ENCODE measurements at places on chromosomes 1 and 21. TPM values are rescaled to one million over a fixed set of nuclear protein-coding genes. Genes with fewer than 3 reads are reported as not detected.

GRCh38 chr1:53174971-53175913 is 21.4 kb upstream of the CPT2 start:
- no peak overlapping the region for H3K4me3 ChIP-seq
- no peaks in the 10 kb centered on the region for H3K36me3 ChIP-seq
- DNase-seq = no peak
- no peak overlapping the region for H3K27ac ChIP-seq
- H3K27me3 ChIP-seq = peaks cover 9% of the 10 kb centered on the region

The CNIH3 gene
- total RNA-seq = 1.6 TPM

GRCh38 chr1:25107643-25108010 is 124.7 kb downstream of the SYF2 start:
- H3K36me3 ChIP-seq = no peaks in the 10 kb centered on the region
- H3K27me3 ChIP-seq = no peaks in the 10 kb centered on the region
- H3K27ac ChIP-seq = no peak overlapping the region
- DNase-seq = no peak

DNA sequence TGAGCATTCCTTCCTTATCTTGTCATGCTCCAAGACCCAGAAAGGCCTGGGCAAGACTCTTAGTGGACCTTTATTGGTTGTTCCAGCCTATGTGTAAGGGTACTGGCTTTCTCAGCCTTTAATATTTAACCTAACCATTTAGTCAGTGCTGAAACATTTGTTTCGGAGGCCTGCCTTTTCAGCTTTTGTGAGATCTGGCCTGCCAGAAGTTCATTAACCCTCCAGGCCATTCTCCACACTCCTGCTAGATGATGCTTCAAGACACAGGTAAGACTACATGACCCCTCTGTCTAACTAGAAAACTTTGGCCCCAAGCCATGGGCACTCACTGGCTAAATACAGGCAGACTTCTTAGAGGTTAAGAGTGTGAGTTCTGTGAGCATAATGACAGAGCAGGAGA is 138.4 kb upstream of the ZP4 start:
- no peaks in the 10 kb centered on the region for H3K36me3 ChIP-seq
- no peaks in the 10 kb centered on the region for H3K4me1 ChIP-seq
- no peaks in the 10 kb centered on the region for H3K27me3 ChIP-seq
- H3K27ac ChIP-seq = no peak overlapping the region
- no peak for DNase-seq

The ADORA1 gene
- not detected for total RNA-seq

The PLA2G2C gene
- not detected for total RNA-seq

GRCh38 chr21:42631142-42631541 is 22.3 kb upstream of the PDE9A start:
- no peaks in the 10 kb centered on the region for H3K27me3 ChIP-seq
- peaks cover 7% of the 10 kb centered on the region for H3K4me1 ChIP-seq
- peak; percentile 43 for DNase-seq
- no peaks in the 10 kb centered on the region for H3K36me3 ChIP-seq
- H3K4me3 ChIP-seq = no peak overlapping the region

GRCh38 chr1:46372431-46372830 is 21.7 kb upstream of the FAAH start:
- no peaks in the 10 kb centered on the region for H3K27me3 ChIP-seq
- DNase-seq = no peak
- no peak overlapping the region for H3K27ac ChIP-seq

The HSD17B7 gene
- total RNA-seq = 20.4 TPM

- no peak overlapping the region for H3K4me3 ChIP-seq
- peaks cover 12% of the 10 kb centered on the region for H3K36me3 ChIP-seq
- no peak for DNase-seq
- H3K4me1 ChIP-seq = no peaks in the 10 kb centered on the region
- no peaks in the 10 kb centered on the region for H3K27me3 ChIP-seq
- no peak overlapping the region for H3K27ac ChIP-seq
These were observed 21.5 kb upstream of the TMCO2 start for GRCh38 chr1:40226192-40226591.

DNA sequence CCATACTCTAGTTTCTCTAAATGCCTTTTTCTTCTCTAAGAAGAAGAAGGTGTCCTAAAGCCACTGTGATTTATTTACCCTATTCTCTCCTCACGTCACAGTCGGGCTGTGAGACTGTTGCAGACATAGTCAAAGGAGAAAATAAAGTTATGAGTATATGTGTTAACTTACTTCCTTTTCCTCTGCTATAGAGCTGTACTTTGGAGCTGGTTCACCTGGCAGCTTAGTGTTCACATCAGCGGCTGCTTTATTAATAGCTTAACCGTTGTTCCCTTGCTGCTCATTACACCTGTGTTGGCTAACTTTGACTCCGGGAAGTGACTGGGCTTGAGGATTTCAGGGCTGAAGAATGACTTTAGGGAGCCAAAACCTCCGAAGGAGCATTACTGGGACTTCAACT is 3.6 kb downstream of the PFKFB2 start:
- no peak for DNase-seq
- no peak overlapping the region for H3K4me3 ChIP-seq
- no peaks in the 10 kb centered on the region for H3K27me3 ChIP-seq
- H3K4me1 ChIP-seq = peaks cover 14% of the 10 kb centered on the region

- peaks cover 11% of the 10 kb centered on the region for H3K36me3 ChIP-seq
- DNase-seq = no peak
- H3K27me3 ChIP-seq = no peaks in the 10 kb centered on the region
- H3K4me3 ChIP-seq = no peak overlapping the region
- no peaks in the 10 kb centered on the region for H3K4me1 ChIP-seq
These were observed 11.2 kb downstream of the ZCCHC17 start for GRCh38 chr1:31308036-31308435.
